SK-N-DZ (cell line): ENCODE measurements at places on chromosomes 6 and 20.

DNA sequence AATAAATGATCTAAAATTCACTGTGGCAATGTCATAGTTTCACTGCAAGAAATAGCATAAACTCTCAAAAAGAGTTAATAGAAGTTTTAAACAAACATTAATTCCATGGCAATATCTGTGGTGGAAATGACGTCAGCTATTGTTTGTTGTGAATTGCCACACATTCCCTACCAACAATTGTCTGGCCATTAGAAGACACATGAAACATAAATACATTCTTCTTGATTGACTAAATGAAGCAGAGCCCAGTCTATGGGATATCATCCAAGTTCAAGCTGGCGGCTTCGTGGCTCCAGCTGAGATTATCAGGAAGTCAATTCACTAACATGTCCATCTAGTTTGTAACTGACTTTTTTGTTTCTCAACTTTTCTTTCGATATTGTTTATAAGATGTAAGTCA, 369.0 kb downstream of the ARHGAP18 start:
- no peak for DNase-seq

GRCh38 chr20:60637801-60638200, 614.3 kb upstream of the CDH4 start:
- no peak for DNase-seq

- no peak for DNase-seq
Measured at GRCh38 chr6:97427648-97428047, 144.6 kb upstream of the MMS22L start.

- DNase-seq, result no peak
Measured at GRCh38 chr6:55925292-55925691, 49.9 kb upstream of the BMP5 start.

DNA sequence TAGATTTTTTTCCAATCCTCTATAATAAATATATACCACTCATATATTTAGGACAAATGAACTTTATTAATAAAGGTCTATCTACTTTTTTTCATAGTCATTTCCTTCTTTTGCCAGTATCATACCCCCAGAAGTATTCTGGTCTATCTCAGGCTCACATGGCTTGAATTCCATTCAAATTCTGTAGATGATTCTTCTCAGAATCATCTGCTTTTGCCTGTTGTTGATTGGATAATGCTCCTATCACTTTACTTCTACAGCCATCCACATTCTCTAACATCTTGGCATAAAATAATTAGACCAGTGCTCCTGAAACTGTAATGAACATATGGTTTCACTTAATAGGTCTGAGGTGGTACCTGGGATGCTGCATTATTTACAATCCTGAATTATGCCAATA, 121.2 kb downstream of the GFRAL start:
- DNase-seq, result no peak

- DNase-seq, result no peak
Measured at GRCh38 chr20:51327251-51327841, 215.2 kb downstream of the NFATC2 start.

DNA sequence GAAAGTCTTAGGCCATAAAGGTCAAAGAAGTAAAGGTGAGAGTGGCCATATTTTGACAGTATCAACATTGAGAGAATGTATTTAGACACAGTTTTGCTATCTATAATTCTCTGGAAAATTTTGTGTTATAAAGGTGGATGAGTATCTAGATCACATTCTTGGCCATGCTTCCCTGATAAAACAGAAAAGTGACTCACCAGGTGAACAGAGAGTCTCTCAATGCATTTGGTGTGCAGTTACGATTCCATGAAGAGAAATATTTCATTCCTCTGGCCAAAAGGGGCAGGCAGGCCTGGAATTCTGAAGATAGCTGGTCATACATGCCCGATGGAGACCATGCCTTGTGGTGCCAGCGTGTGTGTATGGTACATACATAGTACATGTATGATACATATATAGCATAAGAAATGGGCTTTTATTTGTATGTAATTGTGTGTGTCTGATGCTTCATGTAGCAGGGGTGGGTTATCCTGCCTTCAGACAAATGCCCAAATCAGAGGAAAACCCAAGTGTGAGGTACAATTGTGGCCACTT, 164.0 kb downstream of the SOBP start:
- DNase-seq, result no peak

- no peak for DNase-seq
Measured at GRCh38 chr20:44540834-44541233, 19.0 kb upstream of the SERINC3 start.

GRCh38 chr20:40339661-40340449, 349.2 kb downstream of the MAFB start:
- no peak for DNase-seq

- no peak for DNase-seq
Measured at GRCh38 chr20:2333821-2334220, 38.0 kb downstream of the TGM3 start.

- DNase-seq, result no peak
Measured at GRCh38 chr6:155265843-155266535, 2.2 kb downstream of the CLDN20 start.

GRCh38 chr6:169132352-169132940, 121.2 kb downstream of the THBS2 start:
- no peak for DNase-seq

GRCh38 chr6:72466971-72467566, 154.8 kb upstream of the KCNQ5 start:
- no peak for DNase-seq

DNA sequence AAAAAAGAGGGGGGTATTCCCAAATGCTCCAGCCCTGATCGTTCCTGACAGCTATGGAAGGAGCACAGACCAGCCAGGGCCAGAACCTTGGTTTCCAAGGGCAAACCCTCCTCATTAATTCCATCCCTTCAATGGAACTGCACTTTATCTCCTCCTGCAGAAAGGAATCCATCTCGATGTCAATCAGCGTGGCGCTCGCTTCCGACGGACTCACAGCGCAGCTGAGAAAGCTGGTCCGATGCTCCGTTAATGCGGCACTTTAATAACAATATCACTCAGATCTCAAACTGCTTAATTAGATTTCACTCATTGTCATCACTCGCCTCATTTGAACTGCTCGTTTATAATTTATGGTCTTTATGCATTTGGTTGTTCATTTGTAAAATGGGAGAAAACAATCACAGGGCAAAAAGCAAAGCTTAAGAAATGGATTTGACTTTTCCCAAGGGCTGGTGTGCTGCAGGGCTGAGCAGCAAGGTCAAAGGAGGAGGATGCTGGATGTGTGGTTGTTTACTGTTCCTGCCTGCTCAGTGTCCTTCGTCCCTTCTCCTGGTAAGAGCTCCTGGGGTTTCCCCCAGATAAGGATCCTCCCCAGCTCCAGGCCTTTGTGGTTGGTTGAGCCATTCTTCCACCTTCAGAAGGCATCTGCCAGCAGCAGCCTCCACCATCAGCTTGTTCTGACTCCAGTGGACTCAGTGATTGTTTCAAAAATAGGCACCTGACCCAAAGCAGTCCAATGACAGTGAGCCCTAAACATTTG, 152.7 kb downstream of the ANKRD60 start:
- peak; percentile 34 for DNase-seq

- no peak for DNase-seq
Measured at GRCh38 chr6:12635375-12635774, 81.2 kb upstream of the PHACTR1 start.

DNA sequence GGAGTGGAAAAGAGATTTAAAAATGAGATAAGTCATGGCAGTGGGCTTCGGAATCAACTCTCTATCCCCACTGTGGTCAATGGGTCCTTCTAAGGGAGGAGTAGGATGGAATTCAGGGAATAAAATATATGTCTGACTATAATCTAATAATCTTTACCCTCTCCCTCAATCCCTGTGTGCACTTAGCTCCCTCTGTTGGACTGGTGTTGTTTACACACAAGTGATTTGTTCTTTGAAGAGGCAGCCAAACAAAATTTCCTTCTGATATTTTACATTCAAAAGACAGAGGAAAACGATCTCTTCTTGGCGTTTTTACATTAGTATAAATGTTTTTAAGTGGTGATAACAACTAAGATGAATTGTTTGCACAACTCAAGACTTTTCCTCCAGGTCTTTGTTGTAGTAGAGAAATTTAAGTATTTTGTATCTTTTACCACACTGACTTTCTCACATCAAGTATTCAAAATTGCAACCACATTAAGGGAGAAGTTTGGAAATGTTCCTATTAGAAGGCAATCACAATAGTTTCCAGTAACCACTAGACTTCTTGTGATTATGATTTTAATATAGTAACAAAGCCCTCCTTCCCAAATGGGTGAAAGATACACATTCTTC, 317.8 kb downstream of the CENPW start:
- peak; percentile 21 for DNase-seq

- no peak for DNase-seq
Measured at GRCh38 chr20:33719277-33719988, 677 bp downstream of the PXMP4 start.
